ENCODE measurements at places on chromosomes 4 and X. TPM values are rescaled to one million over a fixed set of nuclear protein-coding genes. Genes with fewer than 3 reads are reported as not detected.

DNA sequence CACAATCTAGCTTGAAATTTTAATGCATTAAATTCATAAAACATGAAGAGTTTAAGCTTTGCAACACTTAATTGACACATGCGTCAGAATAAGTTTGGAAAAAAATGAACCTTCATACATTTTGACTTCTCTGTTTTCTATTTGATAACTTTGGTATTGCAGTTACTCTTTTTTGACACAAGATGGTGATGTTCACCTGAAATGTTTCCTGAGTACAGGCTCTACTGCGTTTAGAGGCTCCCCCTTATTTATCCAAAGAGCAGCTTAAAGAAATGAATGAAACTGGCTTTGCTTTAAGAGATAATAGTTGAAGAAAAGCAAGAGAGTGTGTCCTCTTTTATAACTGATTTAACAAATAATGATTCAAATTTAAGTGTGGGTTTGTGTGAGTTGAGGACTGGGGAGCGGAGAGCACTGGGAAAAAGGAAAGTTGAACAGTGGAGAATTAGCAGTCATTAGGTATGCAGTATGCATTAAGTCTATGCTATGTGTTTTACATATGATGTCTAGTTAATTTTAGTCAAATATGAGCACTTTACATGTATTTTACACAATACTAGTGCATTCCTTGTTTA lies 180.6 kb upstream of the NUDT6 start:
- no peak for DNase-seq

Gene ZFP92
- 0.31 TPM for total RNA-seq

DNA sequence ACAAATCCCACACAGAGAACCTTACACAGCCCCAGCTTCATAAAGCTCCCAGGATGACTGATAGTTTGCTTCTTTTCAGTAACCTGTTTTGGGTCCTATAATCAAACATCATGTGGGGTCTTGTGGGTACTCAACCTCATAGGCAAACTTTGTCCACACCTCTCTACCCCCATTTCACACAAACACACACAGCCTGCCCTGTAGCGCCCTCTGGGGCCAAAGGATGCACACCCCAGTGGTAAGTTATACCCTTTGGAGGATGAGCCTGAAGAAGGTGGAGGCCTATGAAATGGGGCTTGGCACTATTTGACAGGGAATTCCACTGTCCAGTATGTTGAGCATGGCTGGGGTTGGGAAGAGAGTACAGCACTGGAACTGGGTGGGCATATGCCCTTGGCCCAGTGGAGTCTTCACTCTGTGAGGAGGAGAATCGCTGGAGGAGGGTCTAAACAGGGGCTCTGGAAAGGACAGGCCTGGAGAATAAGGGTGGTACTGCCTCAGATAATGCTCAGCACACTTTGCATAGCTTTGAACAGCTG lies 30.5 kb upstream of the COL25A1 start:
- no peak for DNase-seq

DNA sequence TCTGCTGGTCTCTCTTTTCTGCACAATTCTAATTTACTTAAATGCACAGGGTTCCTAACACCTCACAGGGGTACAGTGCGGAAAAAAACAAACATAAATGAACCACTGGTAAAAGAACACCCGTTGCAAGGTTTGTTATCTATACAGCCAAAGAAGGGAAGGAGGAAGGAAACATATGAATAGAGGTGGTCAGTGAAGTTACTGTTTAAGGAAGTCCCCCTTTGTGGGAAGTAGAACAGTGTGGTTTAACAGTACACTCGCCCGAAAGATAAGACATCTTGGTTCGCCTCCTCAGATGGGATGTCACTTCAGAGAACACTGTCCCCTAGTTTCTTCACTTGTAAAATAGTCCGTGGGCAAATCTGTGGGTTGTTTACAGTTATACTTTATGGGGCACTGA lies 57.5 kb downstream of the TEC start:
- no peak for DNase-seq

Gene TXK
- 1.3 TPM for total RNA-seq

- no peak for DNase-seq
These were observed 3.4 kb downstream of the MAML3 start for GRCh38 chr4:140150636-140150885.

Gene AR
- not detected for total RNA-seq

GRCh38 chrX:150253959-150254620 lies 109.0 kb upstream of the MAMLD1 start:
- DNase-seq: no peak

DNA sequence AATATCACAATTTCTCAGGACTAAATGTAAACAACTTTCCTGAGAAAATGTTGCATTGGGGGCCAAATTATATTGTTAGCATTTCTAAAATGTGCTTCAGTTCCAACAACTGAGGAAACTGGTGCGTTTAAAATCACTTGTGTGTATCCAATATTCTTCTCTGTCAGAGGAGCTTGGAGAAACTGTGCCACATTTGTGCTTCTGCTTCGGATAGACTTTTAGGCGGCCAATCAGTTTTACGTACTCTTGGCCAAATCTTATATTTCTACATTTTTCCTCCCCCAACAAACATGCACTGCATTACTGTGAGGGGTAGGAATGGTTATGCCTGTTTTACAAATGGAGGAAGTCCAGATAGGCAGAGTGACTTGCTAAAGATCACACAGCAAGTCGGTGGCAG lies 27.4 kb upstream of the TRPC5OS start:
- DNase-seq: no peak

Gene CCDC160
- total RNA-seq: not detected

Gene RHOXF1
- not detected for total RNA-seq

Gene IQCM
- not detected for total RNA-seq

DNA sequence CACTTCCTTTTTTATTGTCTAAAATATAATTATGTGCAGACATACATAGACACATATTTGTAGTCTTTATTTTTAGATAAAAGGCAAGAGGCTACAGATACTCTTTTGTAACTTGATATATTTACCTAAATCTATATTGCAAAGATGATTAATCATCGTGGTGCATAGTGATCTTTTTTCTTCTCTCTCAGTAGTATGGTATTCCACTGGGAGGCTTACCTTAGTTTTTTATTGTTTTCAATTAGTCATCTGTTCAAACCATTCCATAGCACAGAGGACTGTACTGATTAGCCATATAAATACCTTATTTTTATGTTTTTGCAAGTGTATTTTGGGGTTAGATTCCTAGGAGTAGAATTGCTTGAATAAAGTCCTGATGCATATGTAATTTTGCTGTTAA lies 619.7 kb downstream of the GRXCR1 start:
- no peak for DNase-seq

DNA sequence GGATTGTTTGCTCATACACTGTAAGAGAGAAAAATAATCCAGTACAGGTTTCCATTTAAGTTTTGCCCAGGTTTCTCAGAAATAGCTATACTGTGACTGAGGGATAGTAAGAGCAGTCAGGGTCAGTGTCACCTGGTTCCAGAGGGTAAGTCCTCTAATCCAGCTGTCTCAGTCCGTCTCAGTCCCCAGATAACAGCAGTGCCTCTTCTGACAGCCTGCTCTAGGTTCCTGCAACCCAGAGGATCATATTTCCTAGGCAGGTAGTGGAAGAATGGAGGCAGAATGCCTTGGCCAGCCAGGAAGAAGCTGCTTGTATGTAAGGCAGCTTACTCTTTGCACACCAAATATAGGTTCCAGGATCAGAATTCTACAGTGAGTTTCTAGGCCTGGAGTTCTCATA lies 22.6 kb upstream of the GNRHR start:
- no peak for DNase-seq

Gene ATOH1
- not detected for total RNA-seq

Gene MXRA5
- 0.03 TPM for total RNA-seq

Gene HEPH
- total RNA-seq: 0.35 TPM

Gene NPNT
- total RNA-seq: 66.3 TPM

- no peak for DNase-seq
These were observed 14.8 kb upstream of the RHOH start for GRCh38 chr4:40182001-40182400.

- DNase-seq: no peak
These were observed 181.4 kb upstream of the PCDH7 start for GRCh38 chr4:30538794-30539193.

GRCh38 chrX:56802921-56803849 lies 74.1 kb downstream of the NBDY start:
- peak; percentile 77 for DNase-seq
